ENCODE measurements at places on chromosomes 5 and 9.

DNA sequence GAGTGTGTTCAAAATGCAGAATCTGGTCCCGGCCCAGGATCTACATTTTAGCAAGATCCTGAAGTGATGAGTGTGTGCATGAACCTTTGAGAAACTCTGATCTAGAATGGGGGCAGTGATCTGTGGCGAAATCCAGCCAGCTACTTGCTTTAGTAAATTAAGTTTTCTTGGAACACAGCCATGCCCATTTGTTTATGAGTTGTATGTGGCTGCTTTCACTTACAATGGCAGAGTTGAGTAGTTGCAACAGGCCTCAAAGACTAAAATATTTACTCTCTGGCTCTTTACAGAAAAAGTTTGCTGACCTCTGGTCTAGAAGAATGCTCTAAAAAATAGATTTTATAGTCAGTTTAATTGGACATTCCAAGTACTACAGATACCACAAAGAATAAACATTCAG is 588.3 kb downstream of the BNC2 start:
- no peak for DNase-seq

DNA sequence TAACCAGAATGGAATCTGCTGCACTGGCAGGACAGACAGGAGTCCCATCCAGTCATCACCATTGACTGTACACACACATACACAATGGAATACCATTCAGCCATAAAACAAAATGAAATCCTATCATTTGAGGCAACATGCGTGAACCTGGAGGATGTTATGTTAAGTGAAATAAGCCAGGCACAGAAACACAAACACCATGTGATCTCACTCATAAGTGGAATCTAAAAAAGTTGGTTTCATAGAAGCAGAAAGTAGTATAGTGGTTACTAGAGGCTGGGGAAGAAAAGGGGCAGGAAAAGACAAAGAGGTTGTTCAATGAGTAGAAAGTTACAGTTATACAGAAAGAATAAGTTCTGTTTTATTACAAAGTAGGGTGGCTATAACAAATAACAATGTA is 884.0 kb upstream of the ACO1 start:
- DNase-seq: no peak

DNA sequence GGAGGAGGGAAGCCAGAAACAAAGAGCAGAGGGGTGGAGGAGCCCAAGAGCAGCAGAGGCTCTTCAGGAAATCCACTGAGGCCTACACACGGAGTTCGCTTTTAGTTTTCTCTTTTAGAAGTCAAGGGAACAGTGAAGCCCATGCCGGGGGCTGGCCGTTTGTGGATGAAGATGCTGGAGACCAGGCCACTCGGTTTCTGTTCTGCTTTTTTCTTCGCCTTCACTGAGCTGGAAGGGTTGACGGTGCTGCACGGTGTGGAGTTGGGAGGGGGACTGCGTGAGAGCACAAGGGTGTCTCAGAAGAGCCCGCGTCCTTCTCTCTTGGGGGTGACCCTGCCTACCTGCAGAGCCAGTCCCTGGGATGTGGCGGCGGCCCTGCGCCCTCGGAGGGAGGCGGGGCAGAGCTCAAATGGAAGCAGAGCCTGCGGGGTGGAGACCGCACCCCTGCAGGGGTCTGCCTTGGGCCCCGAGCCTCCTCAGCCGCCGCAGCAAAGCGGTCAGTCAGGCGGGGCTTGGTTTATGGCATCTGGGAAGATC is 68.5 kb upstream of the CACNA1B start:
- no peak for DNase-seq

DNA sequence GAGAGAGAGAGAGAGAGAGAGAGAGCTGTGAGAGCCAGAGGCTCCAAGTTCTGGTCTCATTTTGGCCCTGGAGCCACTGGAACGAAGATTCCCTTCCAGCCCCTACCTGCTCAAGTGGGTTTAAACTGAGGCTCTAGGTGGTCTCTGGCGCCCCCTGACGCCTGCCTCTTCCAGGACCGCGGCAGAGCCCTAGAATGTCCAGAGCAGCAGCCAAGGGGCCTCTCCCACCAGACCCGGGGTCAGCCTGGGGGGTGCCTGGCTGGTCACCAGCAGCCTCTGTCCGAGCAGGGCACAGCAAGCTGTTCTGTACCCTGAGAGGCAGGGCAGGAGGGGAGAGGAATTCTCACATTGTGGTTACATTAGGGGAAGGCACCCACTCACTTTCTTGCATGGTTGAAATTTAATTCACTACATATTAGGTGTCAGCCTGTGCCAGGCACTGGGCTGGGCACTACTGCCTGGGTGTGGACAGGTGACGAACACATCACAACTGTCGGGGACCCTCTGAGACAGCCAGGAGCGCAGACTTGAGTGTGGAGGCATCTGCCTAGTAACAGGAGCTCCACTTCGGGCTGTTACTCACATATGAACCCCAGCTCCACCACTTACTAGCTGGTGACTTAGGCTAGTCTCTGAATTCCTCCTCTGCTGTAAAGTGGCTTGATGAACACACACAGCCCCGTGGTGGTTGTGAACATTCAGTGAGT is 44.5 kb downstream of the AMBP start:
- no peak for DNase-seq

DNA sequence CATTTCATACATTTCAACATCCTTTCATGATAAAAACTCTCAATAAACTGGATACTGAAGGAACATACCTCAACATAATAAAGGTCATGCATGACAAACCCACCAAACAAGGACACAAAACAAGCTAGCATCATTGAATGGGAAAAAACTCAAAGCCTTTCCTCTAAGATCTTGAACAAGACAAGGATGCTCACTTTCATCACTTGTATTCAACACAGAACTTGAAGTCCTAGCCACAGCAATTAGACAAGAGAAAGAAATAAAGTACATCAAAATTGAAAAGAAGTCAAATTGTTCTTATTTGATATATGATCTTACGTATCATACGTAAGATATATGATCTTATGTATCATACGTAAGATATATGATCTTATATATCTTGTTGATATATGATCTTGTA is 5.3 kb downstream of the MRPL50 start:
- no peak for DNase-seq

- DNase-seq: no peak
Observed at GRCh38 chr9:87610200-87611155, 112.8 kb downstream of the DAPK1 start.

DNA sequence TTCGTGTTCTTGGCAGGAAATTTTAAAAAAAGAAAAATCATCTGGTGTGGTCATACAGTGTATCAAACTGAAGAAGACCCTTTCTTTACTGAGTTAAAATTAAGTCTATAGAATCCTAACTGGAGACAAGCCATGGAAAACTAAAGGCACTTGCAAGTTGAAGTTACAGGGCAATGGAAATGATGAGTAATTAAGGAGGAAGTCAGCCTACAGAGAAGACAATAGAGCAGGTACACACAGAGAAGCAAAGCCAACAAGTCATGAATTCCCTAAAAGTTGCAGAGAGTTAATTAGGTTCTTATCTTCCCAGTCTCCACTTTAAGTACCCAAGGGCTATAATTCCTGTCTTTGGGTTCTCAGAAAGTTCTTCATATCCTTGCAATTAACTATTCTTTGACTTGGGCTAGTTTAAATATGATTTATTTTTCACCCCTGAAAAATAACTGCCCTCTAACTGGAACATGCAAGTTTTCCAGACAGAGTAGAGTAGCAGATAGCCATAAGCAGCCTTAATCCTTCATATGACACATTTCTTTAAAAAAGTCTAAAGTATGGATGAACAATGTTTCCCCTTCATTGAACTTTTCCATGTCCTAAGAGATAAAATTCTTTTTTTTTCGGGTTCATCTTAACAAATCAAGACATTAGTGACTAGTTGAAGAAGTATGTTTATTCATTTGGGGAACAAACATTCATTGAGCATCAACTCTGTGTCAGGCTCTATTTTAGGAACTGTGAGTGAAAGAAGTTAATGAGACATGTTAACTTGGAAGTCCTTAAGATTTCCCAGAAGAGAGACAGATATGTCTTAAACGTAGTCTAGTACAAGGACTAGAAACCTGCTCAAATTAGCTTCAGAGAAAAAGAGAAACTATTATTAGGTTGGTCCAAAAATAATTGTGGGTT is 5.2 kb upstream of the ITGA2 start:
- no peak for DNase-seq

- no peak for DNase-seq
Observed at GRCh38 chr5:126020770-126021169, 402.4 kb upstream of the GRAMD2B start.

- no peak for DNase-seq
Observed at GRCh38 chr9:85451680-85452079, 290.1 kb downstream of the AGTPBP1 start.

- DNase-seq: no peak
Observed at GRCh38 chr5:131377785-131378325, 114.0 kb downstream of the CDC42SE2 start.

- no peak for DNase-seq
Observed at GRCh38 chr5:120706877-120707276, 242.8 kb downstream of the PRR16 start.

- no peak for DNase-seq
Observed at GRCh38 chr9:14021871-14022525, 291.9 kb downstream of the NFIB start.

- DNase-seq: no peak
Observed at GRCh38 chr5:10631316-10631996, 67.6 kb downstream of the ANKRD33B start.

DNA sequence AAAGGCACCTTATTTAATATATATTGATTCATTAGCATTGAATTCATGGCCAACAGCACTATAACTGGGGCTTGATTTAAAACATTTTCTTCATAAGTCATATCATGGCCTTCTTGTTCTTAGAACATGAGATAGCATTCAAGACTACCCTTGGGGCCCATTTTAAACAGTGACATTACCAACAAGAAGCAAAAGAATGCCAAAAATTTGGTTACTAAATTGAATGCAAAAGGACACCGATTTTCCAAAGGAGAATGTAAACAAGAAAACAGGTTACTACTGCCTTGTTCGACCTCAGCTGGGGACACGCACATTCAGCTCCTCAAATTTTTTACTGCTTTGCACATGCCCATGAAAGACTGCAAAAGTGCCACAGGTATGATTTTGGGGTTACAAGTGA is 219.4 kb upstream of the TLE4 start:
- no peak for DNase-seq

DNA sequence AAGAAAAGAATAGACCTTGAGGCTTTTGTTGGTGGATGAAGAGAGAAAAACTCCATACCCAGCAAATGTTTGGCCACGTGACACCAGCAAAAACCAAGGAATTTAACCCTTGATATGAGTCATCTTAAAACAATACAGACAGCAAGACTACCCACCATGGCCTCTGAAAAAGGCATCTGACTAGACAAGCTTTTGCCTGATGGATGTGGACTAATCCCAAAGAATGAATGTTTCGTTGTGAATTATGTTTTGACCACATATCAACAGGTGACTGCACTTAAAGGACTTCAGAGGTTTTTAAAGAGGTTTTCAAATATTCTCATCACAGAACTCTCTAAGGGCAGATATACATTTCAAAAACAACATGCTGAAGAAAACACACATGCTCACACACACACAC is 33.0 kb upstream of the SLC1A3 start:
- DNase-seq: no peak

DNA sequence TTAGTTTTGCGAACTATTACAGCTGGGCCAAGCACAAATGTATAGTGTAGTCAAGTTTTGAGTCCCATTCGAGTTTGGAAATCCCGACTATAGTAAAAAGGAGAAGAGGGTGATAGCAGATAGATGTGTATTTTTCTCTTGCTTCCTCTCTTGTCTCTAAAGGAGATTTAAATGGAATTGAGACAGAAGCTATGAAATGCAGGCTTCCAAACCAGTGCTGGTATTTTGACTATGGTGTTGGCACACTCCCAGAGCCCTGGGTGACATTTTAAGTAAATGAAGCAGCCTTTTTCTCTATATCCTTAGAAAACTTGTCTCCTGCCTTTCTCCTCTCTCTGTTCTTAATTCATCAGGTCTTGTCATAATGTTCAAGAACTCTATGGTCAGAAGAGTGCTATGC is 17.7 kb upstream of the AUH start:
- DNase-seq: no peak

- no peak for DNase-seq
Observed at GRCh38 chr9:87883274-87883673, 597 bp downstream of the SPATA31E1 start.

- DNase-seq: no peak
Observed at GRCh38 chr5:14208071-14209021, 65.2 kb downstream of the TRIO start.

- no peak for DNase-seq
Observed at GRCh38 chr5:110940136-110940535, 131.4 kb upstream of the TSLP start.

- no peak for DNase-seq
Observed at GRCh38 chr5:178113841-178114324, 551 bp downstream of the N4BP3 start.

DNA sequence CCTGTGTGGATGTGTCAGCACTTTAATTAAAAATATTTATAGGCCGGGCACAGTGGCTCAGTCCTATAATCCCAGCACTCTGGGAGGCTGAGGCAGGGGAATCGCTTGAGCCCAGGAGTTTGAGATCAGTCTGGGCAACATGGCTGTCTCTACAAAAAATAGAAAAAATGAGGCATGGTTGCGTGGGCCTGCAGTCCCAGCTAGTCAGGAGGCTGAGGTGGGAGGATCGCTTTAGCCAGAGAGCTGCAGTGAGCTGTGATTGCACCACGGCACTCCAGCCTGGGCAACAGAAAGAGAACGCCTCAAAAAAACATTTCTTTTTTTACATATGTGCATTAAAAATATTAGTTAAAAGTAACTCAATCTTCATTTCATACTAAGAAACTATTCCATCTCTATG is 6.2 kb downstream of the TBC1D9B start:
- no peak for DNase-seq

DNA sequence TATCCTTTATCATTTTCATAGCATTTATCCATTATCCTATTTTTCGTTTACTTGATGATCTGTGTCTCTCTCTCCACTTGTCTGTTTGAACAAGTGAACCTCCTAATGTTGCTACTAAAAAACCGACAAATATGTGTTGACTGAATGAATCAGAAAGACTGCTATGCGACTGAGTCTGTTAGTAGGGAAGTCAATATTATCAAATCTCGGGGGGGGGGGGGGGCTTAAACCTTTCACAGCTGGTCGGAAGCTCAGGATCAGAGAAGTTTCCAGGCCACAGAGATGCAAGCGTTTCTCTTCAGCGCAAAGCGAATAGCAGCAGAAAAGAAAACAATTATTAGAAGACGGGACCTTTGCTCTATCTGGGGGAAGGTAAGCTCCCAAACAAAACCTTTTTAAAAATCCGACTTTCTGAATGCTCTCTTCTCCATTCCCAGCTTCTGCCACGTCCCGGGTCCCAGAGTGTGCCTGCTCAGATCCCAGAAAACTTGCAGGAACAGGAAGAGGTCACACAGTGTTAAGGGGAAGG is 412 bp downstream of the RIOK2 start:
- DNase-seq: no peak

DNA sequence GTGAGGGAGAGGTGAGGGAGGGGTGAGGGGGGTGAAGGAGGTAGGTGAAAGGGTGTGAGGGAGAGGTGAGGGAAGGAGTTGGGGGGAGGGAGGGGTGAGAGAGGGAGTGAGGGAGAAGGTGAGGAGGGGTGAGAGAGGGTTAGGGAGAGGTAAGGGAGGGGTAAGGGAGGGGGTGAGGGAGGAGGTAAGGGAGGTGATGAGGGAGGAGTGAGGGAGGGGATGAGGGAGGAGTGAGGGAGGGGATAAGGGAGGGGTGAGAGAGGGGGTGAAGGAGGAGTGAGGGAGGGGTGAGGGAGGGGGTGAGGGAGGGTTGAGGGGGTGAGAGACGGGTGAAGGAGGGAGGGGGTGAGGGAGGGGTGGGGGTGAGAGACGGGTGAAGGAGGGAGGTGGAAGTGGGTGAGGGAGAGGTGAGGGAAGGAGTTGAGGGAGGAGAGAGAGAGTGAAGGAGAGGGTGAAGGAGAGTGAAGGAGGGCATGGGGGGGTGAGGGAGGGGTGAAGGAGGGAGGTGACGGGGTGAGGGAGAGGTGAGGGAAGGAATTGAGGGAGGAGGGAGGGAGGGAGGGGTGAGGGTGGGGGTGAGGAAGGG is 18.5 kb downstream of the NINJ1 start:
- no peak for DNase-seq
